Caco-2 (cell line): ENCODE measurements at places on chromosomes 3 and 15. TPM values are rescaled to one million over a fixed set of nuclear protein-coding genes. Genes with fewer than 3 reads are reported as not detected.

- no peak for DNase-seq
- peaks cover 11% of the 10 kb centered on the region for H3K4me1 ChIP-seq
Observed at GRCh38 chr3:186909078-186909853, 21.1 kb upstream of the ST6GAL1 start.

- H3K27ac ChIP-seq, result peak overlapping the region; percentile 100
- H3K27me3 ChIP-seq, result no peaks in the 10 kb centered on the region
- DNase-seq, result no peak
- H3K4me1 ChIP-seq, result peaks cover 6% of the 10 kb centered on the region; the same call in 1 of the 2 replicates
- H3K4me3 ChIP-seq, result peak overlapping the region; percentile 68
Observed at GRCh38 chr15:66505818-66506217, 692 bp downstream of the ZWILCH start.

The RAB7A gene
- 262 and 284 TPM in 2 replicates for total RNA-seq

The ZNF774 gene
- total RNA-seq, result 9.4 and 11.9 TPM in 2 replicates

GRCh38 chr3:73094129-73094528, 32.7 kb downstream of the EBLN2 start:
- no peaks in the 10 kb centered on the region for H3K27me3 ChIP-seq
- H3K4me1 ChIP-seq, result no peaks in the 10 kb centered on the region
- H3K27ac ChIP-seq, result no peak overlapping the region
- H3K36me3 ChIP-seq, result no peaks in the 10 kb centered on the region

The CSPG4 gene
- total RNA-seq, result 0.12 and 0.20 TPM in 2 replicates

The MEX3B gene
- 0.28 and 0.34 TPM in 2 replicates for total RNA-seq

DNA sequence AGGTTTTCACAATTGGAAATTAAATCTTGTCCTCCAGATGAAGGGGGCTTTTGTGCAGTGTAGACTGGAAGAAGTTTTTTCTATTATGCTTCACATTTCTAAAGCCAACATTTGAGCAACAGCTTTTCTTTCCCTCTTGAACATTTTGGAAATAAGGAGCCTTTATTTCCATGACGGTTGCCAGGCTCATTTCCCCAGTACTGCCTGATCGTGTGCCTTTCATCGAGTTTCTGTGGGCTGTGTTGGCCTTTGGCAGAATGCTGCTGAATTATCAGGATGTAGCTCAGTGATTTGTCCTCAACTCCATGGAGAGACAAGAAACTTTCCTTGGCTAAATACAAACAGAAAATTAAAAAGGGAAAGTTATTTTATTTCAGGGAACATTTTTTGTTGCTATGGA, 314.8 kb upstream of the LRRC3B start:
- no peak overlapping the region for H3K27ac ChIP-seq
- no peak overlapping the region for H3K4me3 ChIP-seq
- H3K27me3 ChIP-seq, result no peaks in the 10 kb centered on the region
